Brain pericyte (primary cell): ENCODE measurements at places on chromosomes 16 and 17.

- DNase-seq: no peak
These were observed 52.1 kb downstream of the METRNL start for GRCh38 chr17:83131401-83132011.

DNA sequence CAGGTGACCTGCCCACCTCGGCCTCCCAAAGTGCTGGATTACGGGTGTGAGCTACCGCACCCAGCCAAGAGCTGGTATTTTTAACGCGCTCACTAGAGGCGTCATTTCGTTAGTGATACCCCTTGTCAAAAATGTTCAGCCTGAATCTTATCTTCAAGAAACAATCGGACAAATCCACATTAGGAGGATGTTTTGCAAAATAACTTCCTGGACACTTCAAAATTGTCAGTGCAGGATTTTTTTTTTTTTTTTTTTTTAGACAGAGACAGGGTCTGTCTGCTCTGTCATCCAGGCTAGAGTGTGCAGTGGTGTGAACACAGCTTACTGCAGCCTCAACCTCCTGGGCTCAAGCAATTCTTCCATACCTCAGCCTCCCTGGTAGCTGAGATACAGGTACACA is 63.0 kb downstream of the RMI2 start:
- DNase-seq: no peak

DNA sequence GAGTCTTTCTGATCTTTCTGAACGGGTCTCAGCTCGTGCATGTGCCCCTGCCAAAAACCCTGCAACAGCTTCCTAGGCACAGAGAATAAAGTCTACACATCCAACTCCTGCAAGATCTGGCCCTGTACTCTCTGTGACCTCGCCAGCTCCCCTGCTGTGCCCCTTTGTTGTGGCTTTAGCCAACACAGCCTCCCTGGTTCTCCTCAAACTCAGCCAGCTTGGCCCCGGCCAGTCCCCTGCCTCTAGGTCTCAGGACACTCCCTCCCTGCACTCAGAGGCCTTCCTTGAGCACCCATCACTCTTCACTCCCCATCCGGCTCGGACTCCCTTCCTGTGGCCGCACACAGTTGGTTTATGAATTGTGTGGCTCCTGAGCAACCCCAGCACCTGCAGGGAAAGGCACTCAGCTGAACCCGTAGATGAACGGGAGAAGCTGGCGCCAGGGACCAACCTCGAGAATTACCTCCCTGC is 1.4 kb downstream of the CEP131 start:
- no peak for DNase-seq

DNA sequence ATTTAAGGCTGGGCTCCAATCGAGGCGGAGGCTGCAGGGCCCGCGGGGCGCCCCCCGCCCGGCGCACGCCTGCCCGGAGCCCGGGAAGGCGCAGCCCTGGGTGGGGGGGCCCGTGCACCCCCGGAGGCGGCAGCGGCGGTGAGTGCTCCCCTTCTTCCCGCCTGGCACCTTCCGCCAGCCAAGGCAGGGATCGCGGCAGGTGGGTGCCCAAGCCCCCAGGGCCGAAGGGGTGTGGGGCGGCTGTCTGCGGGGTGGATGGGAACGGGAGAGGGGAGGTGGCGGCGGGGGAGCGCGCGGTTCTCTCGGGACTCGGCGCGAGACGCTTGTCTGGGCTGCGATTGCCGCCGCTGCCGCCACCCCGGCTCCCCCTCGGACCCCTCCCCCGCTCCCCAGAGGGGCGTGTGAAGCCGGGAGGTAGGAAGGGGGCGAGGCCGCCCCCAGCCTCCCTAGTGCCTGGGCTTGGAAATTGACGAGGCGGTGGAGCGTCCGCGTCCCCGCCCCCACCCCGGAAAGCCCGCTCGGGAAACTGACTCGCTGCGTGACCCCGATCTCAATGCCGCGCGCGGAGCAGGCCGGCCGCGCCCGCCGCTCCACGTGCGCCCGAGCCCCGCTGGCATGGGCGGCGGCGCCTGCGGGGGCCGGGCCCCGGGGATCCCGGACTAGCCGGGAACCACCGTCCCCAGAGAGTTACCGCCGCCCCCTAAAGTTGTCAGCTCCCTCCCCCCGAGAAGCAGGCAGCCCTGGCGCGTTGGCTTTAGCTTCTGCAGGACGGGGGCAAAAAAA is 231.5 kb downstream of the MRTFB start:
- DNase-seq: no peak

DNA sequence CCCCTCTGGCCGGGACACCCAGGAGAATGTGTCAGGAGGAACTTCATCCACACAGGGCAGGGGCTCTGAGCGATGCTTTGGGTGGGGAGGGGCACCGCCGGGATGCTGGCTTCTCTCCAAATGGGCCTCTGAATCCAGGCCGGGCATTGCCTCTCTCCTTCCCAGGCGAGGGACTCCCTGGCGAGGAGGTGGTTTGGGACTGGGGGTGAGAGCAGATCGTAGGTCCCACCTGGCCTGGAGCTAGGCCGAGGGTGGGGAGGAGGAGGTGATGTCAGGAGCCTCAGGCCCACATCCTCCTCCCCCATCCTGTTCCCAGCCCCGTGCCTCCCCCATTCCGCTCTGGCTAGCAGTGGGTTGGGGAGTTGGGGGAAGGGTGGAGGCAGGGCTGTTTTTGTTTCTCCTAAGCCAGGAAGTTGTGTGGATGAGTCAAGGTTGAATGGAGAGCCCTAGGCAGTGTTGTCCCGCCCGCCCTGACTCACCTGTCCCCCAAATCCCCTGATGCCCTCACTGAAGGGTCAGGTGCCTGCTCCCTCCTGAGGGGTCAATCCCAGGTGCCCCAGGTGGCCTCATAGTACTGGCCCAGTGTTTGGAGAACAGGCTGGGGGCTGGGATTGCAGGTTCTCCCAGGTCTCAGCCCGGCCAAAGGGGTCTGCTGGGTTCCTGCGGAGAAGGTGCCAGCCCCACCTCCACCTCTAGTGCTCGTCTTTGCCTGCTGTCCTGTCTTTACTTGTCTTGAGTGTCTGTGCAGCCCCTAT is 2.8 kb downstream of the GRB7 start:
- no peak for DNase-seq

- DNase-seq: no peak
These were observed 35.5 kb downstream of the ADCY7 start for GRCh38 chr16:50301626-50302471.

GRCh38 chr17:66331038-66331816 is 28.8 kb downstream of the PRKCA start:
- no peak for DNase-seq

- DNase-seq: no peak
These were observed 21.0 kb downstream of the SDK2 start for GRCh38 chr17:73623247-73623646.

GRCh38 chr17:78958641-78959127 is 21.0 kb downstream of the LGALS3BP start:
- DNase-seq: no peak

DNA sequence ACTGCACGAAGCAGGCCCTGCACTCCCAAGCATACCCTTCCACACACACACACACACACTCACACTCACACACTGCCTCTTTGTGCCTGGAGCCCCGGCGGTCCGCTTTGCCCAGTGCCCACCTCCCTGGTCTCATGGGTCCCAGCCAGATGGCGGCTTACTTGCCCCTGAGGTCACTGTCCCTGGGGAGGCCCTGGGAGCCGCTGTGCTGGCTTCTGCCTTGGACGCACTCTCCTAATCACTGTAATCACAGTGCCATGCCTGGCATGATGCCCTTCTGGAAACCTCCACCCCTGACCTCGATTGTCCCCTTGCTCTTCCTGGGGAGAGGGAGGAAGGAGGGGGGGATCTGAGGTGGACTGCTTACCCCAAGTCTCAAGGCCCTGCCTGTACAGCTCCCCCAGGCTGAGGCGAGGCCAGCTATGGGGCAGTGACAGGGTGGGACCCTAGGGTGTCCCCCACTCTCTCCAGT is 36.0 kb downstream of the ARHGAP23 start:
- DNase-seq: peak; percentile 65

GRCh38 chr16:29819506-29819905 is 756 bp upstream of the MVP start:
- DNase-seq: no peak

DNA sequence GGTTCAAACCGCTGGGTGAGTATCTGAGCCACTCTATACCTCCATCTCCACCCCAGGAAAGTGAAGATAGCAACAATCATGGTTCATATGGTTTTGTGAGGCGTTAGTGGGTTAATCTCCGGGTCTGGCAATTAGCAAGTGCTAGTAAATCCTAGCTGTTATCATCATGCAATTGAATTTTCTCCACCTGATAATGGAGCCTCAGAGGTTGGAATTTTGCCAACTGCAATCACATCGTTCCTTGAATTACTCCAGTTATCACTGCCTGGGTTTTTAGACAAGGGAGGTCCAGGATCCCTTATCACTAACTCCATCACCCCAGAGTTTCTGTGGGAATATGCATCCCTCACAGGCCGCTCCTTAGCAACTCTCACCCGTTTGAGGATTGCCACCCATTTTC is 311.5 kb downstream of the RBFOX1 start:
- no peak for DNase-seq

GRCh38 chr17:17351356-17351891 is 48.3 kb downstream of the NT5M start:
- DNase-seq: no peak

GRCh38 chr17:2250140-2251095 is 53.2 kb downstream of the SMG6 start:
- DNase-seq: no peak

DNA sequence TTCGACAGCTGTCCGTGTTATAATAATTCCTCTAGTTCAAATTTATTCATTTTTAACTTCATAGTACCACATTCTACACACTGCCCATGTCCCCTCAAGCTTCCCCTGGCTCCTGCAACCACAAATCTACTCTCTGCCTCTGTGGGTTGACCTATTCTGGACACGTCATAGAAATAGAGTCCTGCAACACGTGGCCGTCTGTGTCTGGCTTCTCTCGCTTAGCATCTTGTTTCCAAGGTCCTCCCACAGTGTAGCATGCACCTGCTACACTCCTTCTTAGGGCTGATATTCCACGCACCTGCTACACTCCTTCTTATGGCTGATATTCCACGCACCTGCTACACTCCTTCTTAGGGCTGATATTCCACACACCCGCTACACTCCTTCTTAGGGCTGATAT is 16.5 kb downstream of the SCGB1C2 start:
- no peak for DNase-seq

DNA sequence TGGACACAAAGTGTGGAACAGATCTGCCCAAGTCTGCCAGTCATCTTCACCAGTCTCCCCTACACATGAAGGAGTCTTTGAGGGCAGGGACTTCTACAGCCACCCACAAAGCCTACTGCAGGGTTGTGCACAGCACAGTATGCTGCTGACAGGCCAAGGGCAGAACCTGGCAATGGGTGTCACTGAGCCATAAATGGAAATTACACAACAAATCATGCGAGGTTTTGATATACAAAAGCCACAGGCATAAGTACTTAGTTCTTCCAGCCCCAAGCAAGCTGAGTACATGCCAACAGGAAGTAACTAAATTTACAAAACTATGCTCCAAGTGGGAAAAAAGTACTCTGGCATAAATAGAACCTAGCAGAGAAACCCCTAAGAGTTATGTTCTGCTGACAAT is 7.8 kb upstream of the PSMC3IP start:
- no peak for DNase-seq

DNA sequence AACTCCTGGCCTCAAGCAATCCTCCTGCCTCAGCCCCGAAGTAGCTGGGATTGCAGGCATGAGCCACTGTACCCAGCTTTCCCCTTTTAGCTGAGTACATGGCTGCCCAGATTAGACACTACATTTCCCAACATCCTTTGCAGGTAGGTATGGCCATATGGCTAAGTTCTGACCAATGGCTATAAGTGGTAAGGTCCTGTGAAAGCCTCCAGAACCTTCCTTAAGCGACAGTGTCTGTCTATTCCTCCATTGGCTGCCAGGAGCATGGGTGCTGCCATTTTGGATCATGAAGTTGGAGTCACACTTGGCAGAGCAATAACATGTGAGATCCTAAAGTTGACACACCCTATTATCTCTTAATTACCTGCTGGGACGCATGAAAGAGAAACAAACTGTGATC is 24.4 kb upstream of the CRHR1 start:
- DNase-seq: no peak

DNA sequence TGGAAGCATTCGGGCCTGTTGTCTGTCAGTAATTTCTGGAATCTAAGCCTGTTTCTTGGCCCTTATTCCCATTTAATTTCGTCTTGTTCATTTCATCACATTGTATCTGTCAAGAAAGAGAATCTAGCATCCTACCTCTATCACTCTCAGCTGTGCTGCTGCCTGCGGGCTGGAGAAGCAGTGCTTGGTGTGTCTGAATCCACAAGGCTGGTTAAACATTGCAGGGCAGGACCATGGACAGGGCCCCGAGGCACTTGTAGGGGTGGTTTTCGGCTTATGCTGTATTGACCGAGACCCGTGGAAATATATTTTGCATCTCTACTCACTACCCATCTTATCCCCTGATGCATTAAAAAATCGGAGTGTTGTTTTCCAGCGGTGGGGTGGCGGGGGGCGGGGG is 3.1 kb downstream of the RAB11FIP4 start:
- DNase-seq: peak; percentile 47

DNA sequence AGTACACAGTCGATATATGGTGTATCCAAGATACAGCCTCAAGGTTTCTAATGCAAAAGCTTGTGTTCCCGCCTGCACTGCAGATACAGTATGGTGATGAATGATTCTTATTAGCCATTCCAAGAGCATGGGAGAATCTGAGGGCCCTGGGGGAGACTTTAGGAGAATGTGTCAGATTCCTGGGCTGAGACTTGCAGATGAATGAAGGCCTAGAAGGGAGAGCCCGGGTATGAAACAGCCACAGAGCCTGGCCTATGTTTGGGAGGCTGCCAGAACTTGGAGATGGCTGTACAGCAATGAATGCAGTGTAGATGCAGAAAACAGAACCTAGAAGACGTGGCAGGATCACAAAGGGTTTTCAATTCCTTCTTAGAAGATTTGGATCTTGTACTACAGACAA is 510.7 kb downstream of the HAPSTR1 start:
- DNase-seq: no peak

- no peak for DNase-seq
These were observed 79.1 kb upstream of the NUDT7 start for GRCh38 chr16:77643176-77643575.

DNA sequence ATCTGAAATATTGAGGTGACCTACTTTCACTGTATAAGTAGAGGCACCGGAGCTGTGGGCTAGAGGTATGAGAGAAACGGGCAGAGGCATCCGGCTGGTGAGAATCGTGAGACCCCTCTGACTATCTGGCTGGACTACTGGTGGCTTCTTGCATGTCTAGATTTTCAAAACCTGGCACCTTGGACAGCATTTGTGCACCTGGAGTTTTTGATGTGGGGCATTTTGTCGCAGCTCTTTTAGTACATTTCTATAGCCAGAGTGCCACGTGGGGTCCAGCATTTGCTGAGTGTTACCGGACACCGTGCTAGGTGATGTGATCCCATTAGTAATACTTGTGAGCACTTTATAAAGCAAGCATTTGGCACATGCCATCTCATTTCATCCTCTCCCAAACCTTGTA is 32.6 kb upstream of the SHISA9 start:
- no peak for DNase-seq

GRCh38 chr16:63978240-63978639 is 1143.6 kb downstream of the CDH11 start:
- no peak for DNase-seq

- DNase-seq: no peak
These were observed 84.4 kb upstream of the PLCG2 start for GRCh38 chr16:81694494-81695280.

- no peak for DNase-seq
These were observed 135.8 kb downstream of the CPPED1 start for GRCh38 chr16:12667909-12668308.
